ENCODE measurements at places on chromosomes 5 and 9.

GRCh38 chr9:74824654-74825053 lies 63.1 kb downstream of the TRPM6 start:
- no peak for DNase-seq

DNA sequence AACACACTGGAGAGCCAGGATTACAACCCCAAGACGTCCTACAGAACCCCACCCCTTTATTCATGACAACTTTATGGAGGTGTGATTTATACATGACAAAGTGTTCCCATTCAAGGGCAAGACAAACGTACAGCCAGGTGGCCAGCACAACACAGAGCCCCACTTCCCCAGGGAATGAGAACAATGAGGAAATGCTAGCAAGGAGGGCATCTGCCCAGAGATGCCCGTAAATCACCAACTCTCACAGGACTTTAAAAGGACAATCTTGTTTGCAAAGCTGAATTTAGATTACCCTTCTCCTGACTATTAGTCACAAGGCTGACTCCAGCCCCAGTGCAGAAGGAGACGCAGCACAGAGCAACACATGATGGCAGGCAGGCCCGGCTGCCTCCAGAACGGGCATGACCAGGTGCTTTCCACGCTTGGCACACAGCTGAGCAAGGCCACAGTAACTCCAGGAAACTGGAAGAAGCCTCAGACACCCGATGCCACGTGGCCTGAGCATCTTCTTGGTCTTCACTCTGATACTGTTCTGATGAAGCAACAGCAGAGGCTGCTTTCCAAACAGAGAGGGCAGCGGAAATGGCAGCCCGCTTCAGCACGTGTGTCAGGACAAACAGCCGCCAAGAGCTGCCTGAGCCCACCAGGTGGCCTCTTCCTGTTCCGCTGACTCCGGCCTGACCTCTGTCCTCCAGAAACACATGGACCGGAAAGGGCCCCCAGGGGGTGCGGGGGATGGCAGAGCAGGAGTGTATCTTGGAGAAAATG lies 51.4 kb downstream of the ROR2 start:
- no peak for DNase-seq

- no peak for DNase-seq
Measured at GRCh38 chr5:90813392-90813791, 254.8 kb downstream of the ADGRV1 start.

GRCh38 chr5:135857630-135858311 lies 23.3 kb downstream of the SLC25A48 start:
- no peak for DNase-seq

- DNase-seq: no peak
Measured at GRCh38 chr5:95986001-95986400, 24.4 kb upstream of the ELL2 start.

DNA sequence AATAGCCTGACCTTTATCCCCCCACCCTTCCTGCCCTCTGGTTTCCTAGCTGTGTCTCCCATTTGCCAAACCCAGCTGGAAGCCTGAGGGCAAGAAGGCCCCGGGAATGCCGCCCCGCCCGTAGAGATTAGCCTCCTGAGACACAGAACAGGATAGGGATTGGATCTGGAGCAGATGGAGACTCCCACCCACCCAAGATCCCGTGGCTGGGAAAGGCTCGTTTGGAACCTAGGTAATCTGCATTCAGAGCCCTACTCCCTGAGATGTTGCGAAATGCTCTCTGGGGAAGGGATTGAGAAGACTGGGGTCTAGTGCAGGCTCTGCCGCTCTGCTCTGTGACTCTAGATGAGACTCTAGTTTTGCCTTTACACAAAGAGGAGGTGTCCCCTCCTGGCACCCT lies 10.9 kb downstream of the AQP3 start:
- DNase-seq: no peak

DNA sequence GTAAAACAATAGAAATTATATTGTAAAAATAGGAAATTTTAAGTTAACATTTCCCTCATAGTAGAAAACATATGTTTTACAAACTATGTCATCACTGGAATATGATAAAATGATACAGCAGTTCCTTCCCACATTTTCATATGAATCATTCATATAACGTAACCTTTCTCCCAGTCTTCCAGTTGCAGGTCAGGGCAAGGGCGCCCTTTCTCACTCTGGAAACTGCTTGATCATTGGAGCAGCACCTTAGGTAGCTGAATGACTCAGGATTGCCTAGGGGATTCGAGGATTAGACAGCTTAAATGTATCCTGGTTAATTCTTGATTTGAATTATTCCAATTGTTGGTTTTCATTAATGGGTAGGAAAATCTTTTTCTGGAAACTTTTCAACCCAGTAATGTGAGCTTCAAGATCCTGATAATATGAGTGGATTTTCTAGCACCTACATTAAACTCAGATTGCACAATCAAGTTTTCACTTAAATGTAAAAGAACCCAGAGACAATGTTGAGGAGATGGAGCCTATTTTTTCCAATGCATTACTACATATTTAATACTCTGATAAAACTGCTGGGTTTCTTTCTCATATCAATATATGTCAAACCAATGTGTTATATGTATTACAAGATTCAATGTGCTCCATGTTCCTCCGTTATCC lies 32.6 kb upstream of the ANXA1 start:
- DNase-seq: no peak

- peak; percentile 8 for DNase-seq
Measured at GRCh38 chr9:84781458-84781857, 111.9 kb downstream of the NTRK2 start.

- DNase-seq: no peak
Measured at GRCh38 chr5:78765756-78766411, 117.3 kb upstream of the LHFPL2 start.

DNA sequence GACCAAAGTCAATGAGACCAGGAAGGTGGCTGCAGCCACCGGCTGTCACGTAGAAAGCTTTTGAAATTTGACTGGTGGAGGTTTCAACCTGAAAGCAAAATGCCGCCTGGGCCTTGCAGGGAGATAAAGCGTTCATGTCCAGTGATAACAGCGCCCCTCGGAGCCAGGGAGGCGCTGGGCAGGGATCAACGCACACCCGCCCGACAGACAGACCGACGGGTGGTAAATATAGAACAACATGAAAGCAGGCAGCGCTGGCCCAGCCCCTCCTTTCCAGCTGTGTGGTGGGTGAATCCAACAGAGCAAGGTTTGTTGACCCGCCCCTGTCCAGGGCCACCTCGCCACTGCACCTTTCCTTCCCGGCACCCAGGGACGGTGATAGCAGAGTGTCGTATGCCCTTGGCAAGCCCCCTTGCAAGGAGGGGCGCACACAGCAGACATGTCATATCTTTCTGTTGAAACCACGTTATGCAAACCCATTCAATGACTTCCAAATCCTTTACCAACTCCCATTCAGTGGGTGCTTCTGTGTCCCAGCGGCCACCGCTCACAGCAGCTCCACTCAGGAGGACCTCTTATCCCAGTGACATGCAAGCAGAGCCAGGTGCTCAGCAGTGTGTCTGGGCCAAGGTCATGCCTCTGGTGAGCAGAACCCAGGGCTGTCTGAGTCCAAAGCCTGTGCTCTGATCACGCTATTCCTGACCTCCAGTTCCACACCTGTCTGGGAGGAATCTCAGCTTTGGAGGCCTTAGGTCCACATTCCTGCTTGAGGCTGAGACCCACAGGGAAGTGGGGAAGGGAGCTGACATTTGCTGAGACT lies 38.7 kb downstream of the NKX2-5 start:
- DNase-seq: no peak

- DNase-seq: no peak
Measured at GRCh38 chr5:54387659-54388232, 67.8 kb upstream of the HSPB3 start.

DNA sequence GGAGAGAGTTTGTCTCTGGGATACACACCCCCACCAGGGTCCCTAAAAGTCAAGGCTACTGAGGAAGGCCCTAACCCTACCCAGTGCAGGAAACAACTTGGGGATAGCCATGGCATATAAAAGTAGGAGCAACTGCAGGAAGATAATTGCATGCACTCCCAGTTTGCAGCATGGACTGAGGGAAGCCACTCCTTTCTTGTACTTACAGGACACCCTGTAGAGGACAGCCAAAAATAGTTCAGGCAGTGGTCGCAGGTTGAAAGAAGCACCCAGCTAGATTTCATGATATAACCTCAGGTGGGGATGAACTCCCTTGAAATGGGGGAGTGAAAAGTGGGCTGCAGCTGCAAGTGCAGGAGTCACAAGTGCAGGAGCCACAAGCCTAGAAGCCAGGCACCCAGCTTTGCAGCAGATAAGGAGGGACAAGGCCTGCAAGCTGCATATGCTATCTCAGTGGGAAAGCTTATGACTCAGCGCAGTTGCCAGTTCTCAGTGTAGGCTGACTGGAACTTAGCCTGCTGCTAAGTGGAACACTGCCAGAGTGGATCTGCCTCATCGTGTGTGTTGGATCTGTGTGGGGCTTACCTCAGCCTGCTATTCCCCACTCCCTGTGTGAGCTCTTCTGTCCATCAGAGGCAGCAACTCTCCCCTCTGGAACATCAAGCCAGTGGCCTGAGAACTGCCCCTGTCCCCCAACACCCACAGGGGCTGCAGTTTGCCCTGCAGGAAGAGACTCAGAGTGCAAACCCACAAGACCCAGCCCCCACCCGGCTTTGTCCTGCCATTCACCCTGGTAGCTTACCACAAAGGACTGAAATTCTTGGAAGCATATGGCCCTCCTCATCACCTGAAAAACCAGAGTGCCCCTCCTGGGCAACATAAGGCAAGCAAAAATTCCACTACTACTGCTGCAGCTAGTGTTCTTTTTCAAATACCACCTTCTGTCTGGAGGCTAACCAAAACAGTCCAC lies 42.7 kb downstream of the CYLC2 start:
- no peak for DNase-seq

DNA sequence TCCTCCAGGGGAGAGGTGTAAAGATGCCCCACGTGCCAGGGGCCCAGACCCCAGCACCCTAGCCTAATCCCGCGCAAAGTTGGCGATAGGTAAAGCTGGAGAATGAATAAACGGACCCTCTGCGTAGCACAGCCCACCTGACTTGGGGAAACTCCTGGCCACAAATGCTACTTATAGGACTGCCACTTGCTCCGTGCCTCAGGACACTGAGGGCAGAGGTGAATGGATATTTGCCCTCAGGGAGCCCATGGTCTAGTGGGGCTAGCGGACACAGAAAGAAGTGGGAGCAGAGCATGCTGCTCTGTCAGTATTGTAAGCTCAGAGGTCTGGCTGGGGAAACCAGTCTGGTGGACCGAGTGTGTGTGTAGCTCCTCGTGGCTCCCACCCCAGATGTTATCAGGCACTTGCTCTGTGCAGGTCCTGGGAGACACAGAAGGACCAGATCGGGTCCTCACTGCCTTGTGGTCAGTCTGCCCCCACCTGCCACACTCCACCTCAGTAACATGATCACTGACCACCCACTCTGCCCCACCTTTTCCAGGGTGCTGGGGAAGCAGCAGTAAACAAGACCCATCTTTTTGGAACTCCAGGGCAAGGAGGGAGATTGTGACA lies 841 bp downstream of the GRK6 start:
- no peak for DNase-seq

DNA sequence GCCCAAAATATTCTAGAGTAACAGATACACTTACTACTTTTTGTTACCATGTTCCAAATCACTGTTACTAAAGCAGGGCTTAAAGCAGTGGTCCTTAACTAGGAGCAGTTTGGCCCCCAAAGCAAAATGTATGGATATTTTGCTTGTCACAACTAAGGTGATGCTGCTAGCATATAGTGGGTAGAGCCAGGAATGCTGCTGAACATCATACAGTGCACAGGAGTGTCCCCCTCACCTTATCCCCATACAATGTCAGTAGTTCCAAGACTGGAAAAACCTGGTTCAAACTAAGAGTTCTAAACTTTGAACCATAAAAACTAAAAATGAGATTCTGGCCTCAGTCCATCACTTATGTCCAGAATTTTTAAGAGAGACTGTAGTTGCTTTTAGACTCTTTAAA lies 28.1 kb downstream of the DIMT1 start:
- no peak for DNase-seq

DNA sequence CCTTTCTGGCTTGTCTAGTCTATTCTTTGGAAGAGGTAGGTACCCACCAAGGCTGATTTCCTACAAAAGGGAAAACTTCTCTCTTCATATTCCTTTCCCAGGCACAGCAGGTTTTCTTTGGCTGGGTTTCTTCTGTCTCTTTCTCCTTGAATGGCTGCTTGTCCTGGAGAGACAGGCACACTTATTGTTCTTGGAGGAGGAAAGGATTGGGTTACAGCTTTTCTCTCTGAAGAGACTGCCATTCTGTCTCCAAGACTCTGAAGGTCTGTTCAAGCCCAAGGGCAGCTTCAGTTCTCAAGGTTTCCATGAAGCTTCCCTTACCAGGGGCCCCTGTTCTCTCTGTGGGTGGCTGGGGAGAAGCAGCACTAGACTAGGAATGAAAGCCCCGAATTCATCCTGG lies 33.9 kb downstream of the ACTBL2 start:
- DNase-seq: no peak

- no peak for DNase-seq
Measured at GRCh38 chr5:72427016-72427415, 80.2 kb downstream of the ZNF366 start.

DNA sequence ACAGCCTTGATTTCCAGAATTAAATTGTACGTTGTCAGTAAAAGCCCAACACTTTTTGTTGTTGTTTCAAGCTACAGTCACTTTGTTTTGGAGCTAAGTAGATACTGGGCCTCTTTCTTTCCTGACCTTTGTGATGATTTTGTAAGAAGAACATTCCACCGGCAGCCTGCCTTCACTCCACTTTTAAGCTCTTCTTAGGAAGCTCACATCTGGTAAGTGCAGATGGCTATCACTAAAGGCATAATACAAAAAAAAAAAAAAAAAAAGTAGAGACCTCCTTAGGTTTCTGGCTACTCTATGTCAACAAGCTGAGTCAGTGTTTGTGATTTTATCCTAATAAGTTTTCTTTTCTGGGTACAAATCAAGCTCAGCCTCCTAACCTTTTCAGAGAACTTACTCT lies 1922.1 kb upstream of the WWC1 start:
- no peak for DNase-seq

- DNase-seq: no peak
Measured at GRCh38 chr5:89458332-89458656, 575.3 kb upstream of the MEF2C start.

DNA sequence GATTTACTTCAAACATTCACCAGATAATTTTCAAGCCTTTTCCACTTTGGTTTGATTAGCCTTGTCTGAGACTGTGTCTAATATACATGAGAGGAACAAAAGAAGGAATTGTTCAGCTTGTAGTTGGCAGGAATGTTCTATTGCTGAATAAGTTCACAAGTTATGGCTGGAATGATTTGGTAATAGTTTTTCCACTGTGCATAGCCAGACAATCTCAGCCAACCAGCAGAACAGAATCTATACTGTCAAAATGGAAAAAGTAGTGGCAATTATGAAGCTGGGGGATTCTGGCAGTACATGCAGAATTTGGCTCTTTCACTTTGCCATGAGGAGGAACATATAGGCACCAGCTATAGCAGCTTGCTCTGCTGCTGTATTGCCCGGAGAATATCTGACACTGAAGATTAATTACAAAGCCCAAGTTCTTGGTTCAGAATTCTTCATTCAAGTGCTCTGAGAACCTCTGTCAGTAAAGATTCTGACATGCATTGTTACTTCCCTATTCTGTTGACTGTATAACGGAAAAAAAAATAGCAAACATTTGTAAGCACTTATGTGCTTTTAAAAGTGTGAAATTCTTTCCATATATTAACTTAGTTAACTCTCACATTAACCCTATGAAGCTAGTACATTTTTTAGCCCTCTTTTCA lies 150.6 kb downstream of the PRR16 start:
- no peak for DNase-seq

All from CD4-positive, alpha-beta T cell treated with Interleukin-4 for 4 hours (primary cell).